ENCODE measurements at places on chromosomes 16 and 17.

DNA sequence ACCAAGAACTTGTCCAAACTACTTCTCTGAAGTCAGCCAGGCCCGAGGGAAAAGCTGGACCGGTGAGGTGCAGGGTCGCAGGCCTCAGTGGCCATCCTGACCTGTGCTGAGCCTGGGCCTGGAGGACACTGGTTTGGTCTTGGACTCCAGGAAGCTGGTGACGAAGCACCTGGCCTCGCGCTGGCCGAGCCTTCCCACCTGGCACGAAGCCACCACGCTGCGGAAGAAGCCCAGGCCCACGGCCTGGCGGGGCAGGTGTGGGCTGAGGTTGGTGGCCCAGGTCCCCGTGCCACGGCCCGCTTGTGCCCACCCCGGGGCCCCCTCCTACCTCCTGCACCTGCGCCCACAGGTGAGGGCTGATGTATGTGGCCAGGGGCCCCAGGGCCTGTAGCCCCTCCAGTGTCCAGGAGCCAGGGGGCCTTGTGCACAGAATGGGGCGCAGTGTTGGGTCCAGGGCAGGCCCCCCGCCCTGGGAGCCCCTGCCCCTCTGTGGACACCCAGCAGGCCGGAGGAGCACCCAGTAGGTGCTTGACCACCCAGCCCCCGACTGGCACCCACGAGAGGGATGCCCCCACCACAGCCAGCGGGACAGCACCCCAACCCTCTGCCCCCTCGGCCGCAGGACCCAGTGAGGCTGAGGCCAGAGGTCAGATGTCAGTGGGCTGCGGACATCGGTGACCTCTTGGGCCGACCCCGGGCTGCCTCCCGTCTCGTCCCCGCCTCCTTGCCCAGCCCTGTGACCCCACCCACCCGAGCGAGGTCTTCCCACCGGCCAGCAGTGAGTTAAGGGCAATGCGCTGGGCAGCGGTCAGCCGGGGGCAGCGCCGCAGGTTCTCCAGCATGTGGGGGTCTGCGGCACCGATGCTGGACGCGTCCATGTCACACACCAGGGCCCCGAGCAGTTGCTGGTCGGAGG, 13.8 kb downstream of the MSLN start:
- no peak for DNase-seq

- no peak for DNase-seq
Measured at GRCh38 chr17:13962716-13963240, 106.5 kb upstream of the COX10 start.

- no peak for DNase-seq
Measured at GRCh38 chr17:66172691-66173223, 19.2 kb downstream of the CEP112 start.

DNA sequence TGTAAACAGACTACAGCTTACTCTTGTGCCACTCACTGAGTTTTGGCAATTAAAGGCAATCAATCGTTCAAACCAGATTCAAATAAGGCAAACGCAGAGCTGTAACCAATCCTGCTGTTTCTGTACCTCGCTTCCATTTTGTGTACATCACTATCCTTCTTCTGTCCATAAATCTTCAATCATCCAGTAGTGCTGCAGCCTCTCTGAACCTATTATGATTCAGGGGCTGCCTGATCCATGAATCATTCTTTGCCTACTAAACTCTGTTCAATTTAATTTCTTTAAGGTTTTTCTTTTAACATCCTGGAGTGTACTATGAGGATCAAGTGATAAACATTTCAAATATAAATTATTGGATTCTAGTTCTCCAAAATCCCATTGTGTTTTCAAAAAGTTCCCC, 93.9 kb downstream of the CEP112 start:
- DNase-seq, result no peak

DNA sequence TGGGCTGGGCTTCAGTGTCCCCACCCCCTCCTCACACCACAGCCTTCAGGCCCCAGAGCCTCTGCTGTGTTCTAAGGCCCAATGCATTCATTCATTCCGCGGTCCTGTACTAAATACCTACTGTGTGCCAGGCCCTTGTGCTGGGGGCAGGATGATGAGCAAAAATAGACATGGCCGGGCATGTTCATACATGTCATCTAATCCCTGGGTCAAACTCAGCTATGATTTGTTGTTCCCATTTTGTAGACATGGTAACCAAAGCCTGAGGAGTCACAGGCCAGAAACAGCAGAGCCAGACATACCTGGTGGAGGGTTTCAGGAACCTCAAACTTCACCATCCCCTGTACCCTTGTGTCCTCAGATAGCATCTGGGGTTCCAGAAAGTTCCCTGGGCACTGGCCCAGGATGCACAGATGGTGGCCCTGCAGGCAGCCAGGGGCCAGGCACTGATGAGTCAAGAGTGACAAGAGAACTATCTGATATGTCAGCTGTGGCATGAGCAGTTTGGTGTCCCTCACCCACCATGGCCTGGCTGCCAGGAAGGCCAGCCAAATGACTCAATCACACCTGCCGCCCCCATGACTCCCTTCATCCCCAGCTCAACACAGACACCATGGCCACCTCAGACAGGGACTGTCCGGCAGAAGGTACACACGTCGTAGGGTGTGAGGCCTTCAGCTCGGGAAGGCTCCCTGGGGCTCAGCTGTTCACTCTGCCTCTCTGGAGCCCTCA, 2.7 kb upstream of the RRAD start:
- no peak for DNase-seq

- no peak for DNase-seq
Measured at GRCh38 chr16:28042811-28043210, 20.7 kb downstream of the GSG1L start.

DNA sequence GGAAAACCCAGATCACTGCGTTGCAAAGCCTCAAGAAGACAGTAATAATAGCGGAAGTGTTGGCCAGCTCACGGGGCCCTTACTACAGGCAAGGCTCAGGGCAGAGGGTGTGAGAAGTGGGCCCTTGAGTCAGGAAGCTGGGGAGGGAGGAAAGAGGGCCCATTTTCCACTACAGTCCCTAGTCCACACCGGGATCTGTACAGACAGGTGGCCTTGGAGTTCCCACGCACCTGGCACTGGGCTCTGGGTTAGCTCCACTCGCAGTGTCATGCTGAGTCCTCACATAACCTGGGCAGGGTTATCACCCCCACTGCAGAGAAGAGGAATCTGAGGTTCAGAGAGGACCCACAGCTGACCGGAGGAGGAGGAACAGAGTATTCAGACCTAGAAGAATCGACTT, 16.8 kb upstream of the MTSS2 start:
- DNase-seq, result no peak

DNA sequence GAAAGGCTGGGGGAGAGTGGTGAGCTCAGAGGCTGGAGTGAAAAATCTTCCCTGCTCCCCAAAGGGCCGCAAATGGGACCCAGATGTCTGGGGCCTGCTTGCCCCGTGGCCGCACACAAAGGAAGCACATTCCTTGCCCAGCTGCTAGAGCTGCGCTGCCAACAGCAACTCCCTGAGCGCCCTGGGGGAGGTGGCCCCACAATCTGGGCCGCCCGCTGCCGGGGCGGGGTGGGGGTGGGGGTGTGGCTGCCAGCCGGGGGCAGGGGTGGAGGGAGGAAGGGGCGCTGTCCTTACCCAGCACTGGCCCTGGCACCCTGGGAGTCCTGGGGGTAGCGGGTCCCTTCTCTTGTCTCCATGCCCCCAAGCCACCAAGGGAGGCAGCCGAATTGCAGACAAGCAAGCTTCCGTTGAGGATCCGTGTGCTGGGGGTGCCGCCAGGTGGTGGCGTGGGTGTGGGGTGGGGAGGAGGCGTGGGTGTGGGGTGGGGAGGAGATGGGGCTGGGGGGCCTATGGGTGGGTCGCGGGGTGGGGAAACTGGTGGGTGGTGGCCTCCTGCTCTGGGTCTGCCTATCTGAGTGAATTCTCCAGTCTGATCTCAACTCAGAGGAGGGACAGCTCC, 48.4 kb upstream of the PABPN1L start:
- no peak for DNase-seq

DNA sequence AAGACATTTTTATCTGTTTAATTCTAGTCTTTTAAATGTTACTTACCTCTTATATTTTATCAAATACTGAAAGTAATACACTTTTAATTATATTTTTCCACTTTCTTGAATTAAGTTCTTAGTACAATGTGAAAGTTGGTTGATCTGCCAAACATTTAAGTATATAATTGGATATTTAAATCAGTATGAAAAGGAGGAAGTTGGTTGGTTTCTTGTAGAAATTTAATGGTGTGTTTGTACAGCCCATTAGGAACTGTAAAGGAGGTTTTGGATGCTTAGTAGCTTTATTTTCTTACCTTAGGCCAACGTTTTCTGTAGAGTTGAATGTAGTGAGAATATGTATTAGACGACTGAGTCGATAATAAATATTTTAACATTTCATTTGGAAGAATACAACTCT, 5.4 kb downstream of the NFATC3 start:
- DNase-seq, result no peak

GRCh38 chr17:16243801-16244567, 27.0 kb downstream of the PIGL start:
- no peak for DNase-seq

DNA sequence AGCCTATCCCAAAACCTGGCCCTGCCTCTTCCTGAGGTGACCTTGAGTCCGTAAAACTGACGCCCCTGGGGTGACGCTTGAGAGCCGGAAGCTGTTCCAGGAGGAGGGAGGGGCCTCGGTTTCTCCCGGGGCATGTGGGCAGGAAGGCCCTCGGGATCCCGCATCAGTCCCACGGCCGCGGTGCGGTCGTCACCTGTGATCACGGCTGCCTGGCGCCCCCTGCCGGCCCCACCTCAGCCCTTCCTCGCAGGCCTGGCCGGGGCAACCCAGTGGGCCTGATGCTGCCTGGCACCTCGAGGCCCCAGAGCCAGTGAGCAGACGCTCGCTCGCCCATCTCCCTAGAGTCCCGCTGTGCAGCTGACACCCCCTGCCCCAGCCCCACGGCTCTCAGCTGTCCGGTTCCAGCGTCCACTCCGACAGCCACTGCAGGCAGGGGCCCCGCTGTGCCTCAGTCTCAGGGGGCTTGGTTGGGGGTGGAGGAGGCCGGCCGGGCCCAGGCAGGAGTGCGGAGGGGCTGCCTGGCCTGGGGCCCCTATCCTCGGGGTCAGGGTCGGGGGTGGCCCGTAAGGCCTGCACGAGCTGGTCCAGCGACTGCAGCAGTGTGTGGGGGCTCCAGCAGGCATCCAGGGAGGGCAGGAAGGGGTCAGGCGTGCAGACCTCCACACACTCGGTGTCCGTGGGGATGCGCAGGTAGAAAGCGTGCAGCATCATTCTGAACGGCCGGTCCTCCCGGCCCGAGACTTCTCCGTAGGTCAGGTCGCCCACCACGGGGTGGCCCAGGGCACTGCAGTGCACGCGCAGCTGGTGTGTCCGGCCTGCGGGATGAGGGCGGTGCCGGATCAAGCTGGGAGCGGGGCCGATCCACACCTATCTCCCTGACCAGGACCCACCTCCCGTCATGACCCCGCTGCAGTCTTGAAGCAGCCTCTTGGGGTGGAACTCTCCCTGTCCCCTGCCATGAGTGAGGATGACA, 2.3 kb downstream of the RPUSD1 start:
- DNase-seq, result no peak

DNA sequence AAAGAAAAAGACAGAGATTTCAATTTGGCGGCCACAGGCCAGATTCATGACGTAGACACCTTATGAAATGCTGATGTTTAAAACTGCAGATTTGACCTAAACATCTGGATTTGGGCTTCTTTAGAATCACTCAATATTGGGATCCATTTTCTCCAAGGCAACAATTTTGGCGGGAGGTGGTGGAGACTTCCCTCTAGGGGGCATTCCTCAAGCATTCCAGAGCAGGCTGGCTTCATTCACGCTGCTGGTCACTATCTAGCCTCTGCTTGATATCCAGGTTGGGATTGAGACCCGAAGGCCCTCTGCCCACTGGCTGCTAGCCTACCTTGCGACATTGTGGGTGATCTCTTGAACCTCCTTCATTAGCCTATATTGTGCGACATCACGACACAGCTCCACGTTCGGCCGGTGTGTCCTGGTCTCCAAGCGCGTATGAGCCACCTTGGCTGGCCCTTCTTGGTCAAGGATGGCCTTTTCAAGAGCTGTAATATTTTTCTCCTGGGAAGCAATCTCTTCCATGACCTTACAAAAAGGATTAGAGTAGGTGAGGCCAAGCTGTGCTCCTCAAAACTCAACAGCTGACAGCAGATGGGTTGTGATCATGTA, 24.5 kb downstream of the FBXO39 start:
- no peak for DNase-seq

DNA sequence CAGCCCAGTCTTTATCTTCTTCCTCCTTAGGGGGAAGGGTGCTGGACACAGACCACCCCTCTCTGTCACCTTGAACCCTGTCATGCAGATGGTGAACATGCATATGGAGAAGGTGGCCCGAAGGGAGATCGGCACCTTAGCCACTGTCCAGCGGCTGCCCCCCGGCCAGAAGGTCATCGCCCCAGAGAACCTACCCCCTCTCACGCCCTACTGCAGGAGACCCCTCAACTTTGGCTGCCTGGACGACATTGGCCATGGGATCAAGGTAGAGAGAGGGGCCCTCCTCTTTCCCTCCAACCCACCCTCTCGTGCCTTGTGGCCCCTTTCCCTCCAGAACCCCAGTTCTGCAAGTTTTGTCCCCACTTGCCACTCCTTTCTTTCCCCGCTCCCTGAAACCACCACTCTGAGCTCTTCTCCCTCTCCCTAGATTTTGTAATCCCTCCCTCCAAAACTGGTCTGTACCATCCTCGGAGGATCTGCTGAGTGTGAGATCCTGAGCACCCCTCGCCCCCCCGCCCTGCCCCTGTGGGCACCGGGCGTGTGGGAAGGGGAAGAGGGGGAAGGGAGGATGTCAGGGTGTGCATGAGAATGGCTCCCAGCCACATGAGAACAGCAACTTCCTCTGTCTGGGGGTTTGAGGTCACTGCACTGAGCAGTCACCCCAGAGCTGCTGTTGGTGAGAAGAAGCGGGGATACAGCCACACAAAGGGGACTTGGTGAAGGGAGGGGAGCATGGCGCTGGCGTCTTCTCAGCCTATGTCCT, 7.3 kb downstream of the ABI3 start:
- no peak for DNase-seq
